Urothelium cell line (cell line): ENCODE measurements at places on chromosomes 2 and 18.

DNA sequence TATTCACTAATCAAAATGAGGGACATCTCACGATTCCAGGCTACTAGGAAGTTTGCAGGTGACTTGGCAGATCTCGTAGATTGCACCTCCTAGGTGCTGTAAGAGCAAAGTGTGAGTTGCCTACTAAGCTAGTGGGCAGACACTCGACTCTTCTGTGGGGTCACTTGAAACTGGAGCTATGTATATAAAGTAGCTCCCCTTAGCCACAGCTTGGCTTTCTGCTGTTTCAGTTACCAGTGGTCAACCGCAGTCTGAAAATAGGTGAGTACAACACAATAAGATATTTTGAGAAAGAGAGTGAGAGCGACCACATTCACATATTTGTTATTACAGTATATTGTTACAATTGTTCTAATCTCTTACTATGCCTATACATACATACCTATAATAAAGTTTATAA lies 23.3 kb downstream of the CTAGE1 start:
- no peak for DNase-seq

GRCh38 chr2:224120986-224121385 lies 81.9 kb upstream of the SERPINE2 start:
- no peak for DNase-seq

GRCh38 chr2:80030135-80030534 lies 274.4 kb downstream of the LRRTM1 start:
- DNase-seq = no peak

- DNase-seq = no peak
These were observed 139.6 kb downstream of the TRABD2A start for GRCh38 chr2:84741182-84741822.

- no peak for DNase-seq
These were observed 1.3 kb upstream of the PDK1 start for GRCh38 chr2:172554352-172555271.

GRCh38 chr2:105394951-105395611 lies 3.8 kb downstream of the FHL2 start:
- DNase-seq = no peak

DNA sequence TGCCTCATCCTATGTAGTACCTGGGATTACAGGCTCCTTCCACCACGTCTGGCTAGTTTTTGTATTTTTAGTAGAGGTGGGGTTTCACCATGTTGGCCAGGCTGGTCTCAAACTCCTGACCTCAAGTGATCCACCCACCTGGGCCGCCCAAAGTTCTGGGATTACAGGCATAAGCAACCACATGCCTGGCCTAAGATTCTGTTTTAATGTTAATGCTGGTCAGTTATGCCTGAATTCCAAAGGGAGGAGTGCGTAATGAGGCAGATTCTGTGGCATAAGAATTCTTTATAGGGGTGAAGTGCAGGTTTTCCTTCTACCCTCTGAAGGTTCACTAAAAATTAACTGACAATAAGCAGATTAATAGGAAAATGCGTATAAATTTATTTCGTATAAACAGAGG lies 1343.8 kb upstream of the LRRTM1 start:
- DNase-seq = no peak

DNA sequence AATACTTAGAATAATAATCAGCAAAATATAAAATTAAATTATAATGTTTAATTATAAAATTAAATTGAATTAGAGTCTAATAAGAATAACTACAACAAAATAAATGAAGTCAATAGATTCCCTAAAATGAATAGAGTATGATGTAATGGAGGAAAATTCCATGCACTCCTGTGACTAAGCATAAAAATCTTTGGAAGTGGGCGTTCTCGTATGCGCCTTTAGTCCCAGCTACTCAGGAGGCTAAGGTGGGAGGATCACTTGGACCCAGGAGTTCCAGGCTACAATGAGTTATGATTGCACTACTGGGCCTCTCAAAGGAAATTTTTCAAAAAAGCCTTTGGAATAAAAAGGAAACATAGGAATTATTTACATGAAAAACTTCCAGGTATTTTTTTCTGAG lies 955.4 kb upstream of the POU3F3 start:
- DNase-seq = peak; percentile 37

GRCh38 chr2:175630280-175631244 lies 371.5 kb downstream of the LNPK start:
- DNase-seq = peak; percentile 17

GRCh38 chr2:777051-777450 lies 99.8 kb upstream of the TMEM18 start:
- no peak for DNase-seq

DNA sequence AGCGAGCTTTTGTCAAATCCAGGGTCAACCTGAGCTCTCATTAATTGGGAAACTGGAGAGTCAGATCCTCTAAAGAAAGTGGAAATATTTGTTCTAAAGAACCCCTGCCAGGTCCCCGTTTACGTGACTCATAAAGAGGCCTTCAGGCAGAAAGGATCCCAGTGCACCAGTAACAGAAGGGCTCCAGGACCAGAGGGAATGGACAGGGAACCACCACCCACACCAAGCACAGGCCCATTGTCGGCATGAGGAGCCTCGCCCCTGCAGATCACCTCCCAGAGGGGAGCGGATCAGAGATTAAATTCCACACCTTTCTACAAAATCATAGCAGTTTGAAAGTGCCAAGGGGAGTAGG lies 16.4 kb upstream of the C1QL2 start:
- DNase-seq = no peak

DNA sequence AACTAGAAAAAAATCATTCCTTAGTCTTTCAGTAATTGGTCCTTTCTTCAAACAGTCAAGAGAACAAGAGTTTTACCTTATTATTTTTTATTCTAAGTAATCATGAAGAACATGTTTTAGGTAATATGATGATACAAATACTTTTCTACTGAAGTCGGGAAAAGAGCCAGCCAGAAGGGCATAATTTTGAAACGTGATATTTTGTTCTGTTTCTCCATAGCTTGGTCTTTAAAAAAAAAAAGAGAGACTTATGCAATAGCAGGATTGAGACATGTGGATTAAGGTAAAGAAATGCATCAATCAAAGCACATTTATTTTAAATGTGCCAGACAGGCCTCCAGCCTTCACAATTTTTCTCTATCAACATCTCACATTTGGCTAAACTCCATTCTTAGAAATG lies 1016.8 kb downstream of the CNTNAP5 start:
- DNase-seq = no peak

DNA sequence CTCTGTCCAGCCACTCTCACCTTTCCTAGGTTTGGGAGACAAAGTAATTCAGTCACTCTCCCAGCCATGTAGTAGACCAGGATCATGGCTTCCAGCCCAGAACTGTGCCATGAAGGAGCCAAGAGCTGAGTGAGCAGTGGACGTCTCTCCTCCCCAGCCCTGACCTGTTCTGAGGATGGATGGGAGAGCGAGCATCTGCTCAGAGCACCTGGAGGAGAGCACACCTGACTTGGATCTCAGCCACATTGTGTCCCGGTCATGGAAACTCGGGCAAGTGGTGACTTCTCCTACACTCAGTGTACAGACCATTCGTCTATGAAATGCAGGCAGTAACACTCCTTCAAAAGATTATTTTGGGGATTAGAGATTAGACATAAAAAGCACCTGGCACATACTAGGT lies 299.7 kb downstream of the TNS1 start:
- no peak for DNase-seq

- DNase-seq = no peak
These were observed 1746.1 kb upstream of the PIK3C3 start for GRCh38 chr18:40208958-40209357.

GRCh38 chr2:128217671-128218070 lies 101.0 kb downstream of the HS6ST1 start:
- DNase-seq = no peak

DNA sequence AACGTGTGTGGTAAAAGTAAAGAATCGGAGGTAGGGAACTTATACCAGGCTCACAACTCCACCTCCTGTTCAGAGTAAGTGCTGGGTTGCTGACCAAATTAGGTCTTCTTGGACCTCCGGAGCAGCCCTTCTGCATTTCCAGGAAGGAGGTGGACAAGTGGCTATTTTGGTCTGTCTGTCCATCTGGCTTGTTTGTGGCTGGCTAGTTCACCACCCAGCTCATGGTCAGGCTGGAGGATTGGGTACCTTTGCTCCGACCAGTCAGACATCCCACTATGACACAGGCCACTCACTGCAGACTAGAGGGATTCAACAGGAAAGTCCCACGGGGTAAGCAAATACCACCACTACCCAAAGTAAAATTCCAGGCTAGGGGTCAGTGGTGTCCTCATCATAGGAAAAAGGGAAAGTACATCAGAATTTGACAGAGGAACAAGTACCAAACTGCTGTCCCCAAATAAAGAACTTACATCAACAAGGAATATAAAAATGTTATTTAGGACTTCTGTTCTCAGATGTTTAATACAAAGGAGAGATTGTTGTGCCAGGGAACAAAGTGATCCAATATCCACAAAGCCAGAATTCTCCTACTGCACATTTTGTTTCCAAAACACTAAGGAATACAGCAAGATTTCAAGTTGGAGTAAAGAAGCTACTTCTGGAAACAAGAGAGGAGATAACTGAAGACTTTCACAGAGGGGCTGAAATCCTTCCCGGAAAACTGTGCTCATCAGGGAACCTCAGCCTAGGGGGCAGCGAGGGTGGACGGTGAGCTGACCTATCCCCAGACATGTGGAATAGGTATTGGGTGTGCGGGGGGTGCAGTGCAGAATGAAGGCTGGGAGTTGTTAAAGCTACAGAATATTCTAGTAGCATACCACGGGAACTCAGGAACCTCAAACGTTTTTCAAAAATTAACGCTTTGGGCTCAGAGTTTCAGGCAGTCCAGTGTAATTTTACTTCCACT lies 56.9 kb downstream of the BCL2 start:
- no peak for DNase-seq

GRCh38 chr2:69580486-69580885 lies 63.1 kb downstream of the AAK1 start:
- DNase-seq = no peak

DNA sequence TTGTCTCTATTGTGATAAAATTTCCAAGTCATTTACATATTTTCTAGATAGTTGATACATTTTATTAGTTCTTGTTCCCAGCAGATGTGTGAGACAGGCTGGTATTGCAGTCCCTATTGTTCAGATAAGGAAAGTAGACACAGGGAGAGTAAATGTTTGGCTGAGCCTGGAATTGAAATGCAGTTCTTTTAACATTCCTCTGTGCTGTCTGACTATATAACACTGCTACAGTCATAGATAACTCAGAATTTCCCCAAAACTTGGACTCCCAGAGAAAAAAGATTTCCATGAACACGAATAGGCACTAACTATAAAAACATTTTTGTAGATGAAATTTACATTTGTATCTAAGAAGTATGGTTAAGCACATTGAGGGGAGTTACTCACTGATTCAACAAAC lies 71.4 kb downstream of the PLCL1 start:
- no peak for DNase-seq

GRCh38 chr2:132883430-132883829 lies 213.4 kb upstream of the LYPD1 start:
- DNase-seq = no peak

DNA sequence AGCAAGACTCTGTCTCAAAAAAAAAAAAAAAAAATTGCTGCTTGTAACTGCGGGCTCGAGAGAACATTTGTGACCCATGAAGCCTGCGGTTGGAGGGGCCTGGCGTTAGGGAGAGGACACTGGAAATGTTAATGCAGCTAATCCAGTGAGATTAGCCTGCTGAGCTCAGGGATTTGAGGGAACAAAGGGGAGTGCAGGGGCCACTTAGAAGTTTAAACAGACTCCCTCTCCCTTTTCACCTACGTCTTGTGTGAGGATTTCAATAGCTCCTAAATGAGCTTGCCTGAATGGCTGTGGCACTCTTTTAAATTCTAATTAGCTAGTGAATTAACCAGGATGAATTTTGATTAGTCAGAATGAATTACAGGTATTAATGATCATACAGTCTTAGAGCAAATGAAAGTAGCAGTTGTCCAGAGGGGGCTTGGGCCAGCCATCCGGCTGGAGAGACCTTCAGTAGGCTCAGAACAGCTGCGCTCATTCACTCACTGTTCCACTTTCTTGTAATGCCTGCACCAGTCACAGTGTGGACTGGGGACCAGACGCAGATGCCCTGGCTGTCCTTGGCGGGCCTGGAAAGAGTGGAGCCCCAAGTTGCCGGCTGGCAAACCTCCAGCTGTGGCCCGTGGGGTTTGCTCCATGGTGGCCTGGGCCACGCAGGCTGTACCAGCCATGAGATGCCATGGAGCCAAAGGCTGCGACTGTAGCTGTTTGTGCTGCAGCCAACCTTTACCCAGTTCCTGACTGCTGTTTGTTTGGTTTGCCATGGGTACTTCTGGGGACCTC lies 20.8 kb downstream of the LDLRAD4 start:
- DNase-seq = no peak

DNA sequence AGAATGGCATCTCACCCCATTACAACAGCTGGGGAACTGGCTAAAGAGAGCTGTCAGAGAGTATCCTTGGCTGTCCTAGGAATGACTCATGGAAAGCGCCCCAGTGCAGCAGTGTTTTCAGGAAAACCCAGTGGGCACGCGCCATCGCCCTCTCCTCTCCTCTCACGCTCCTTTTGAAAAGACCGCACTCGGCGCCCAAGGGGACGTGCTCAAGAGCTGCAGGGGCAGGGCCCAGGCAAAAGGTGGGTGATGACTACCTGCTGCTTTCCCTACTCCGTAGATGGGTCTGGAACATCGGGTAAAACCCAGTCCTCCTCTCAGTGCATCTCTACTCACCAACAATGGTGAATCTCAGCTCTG lies 68.1 kb downstream of the EMILIN2 start:
- no peak for DNase-seq

GRCh38 chr2:9003366-9003615 lies 193 bp downstream of the MBOAT2 start:
- DNase-seq = no peak

DNA sequence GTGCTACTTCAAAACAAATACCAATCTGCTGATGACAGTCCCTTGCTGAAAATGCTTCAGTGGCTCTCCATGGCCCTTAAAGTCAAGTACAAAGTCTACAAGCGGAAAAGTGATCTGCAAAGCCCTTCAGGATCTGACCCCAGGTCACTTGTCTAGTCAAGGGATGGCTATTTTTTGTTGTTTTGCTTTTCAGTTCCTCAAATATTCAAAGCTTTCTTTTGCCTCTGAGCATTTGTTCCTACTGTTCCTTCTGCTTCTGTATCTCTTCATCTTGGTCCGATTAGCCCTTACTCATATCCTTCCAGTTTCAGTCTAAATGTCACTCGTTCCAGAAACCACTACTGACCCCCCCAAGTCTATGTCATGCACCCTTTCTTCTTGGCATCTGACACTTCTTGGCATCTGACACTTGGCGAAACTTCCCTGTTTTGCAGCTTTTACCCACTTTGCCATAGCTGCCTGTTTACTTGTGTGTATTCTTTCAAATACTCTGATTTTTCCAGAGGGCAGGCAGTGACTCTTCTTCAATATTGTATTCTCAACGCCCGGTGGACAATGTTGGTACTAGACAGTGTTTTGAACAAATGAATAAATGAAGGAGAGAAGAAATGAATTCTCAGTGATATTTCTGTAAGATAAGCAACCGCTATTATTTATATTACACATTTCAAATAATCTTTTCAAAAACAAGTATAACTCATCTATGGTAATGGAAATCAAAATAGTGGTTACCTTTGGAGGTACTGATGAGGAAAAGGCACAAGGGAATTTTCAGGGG lies 175.9 kb upstream of the FN1 start:
- DNase-seq = no peak
